ENCODE measurements at places on chromosomes 2 and 18.

GRCh38 chr18:9827211-9827792 is 58.5 kb upstream of the TXNDC2 start:
- no peak for DNase-seq

GRCh38 chr2:40962026-40962425 is 510.1 kb upstream of the SLC8A1 start:
- no peak for DNase-seq

DNA sequence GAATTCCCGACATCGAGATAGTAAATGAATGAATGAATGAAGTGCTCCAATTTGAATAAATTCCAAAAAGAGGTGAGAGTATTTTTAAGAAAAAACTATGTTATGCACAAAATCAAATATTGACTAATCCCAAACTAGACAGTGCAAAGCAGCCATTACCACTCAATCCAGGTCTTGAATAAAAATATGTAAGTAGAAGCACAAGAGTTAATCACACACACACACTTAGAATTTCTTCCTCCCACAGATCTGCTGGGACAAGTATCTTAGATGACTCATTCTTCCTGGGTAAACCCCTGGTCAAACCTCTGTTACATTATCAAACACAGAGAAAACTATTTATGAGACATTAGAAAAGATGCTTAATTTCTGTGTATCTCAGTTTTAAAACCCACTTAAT is 102.0 kb downstream of the PLA2R1 start:
- no peak for DNase-seq

GRCh38 chr2:100397976-100398375 is 19.5 kb downstream of the CHST10 start:
- DNase-seq, result no peak

GRCh38 chr18:33820517-33821371 is 242.7 kb downstream of the ASXL3 start:
- DNase-seq, result no peak
